Amniotic epithelial cell (primary cell): ENCODE measurements at places on chromosomes 2 and 18.

DNA sequence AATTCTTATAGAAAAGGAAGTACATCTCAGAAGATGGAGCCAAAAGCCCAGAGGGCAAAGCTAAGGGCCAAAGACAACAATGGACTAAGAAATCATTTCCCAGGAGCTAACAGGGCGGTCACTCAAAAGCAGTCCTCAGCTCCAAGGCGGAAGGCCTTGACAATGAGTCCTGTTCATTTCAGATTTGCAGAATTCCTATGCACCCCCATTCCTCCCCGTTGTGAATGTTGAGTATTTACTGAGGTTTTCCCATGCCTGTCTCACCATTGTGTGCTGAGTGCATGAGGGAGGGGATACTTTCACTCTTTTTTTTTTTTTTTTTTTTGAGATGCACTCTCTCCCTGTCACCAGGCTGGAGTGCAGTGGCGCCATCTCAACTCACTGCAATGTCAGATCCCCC, 18.8 kb upstream of the DTNB start:
- DNase-seq = no peak

- DNase-seq = no peak
These were observed 472.1 kb downstream of the ERBB4 start for GRCh38 chr2:212066546-212066945.

- no peak for DNase-seq
These were observed 4.8 kb downstream of the OTX1 start for GRCh38 chr2:63055226-63056106.

GRCh38 chr18:45666520-45666919, 51.2 kb downstream of the SLC14A2 start:
- no peak for DNase-seq

DNA sequence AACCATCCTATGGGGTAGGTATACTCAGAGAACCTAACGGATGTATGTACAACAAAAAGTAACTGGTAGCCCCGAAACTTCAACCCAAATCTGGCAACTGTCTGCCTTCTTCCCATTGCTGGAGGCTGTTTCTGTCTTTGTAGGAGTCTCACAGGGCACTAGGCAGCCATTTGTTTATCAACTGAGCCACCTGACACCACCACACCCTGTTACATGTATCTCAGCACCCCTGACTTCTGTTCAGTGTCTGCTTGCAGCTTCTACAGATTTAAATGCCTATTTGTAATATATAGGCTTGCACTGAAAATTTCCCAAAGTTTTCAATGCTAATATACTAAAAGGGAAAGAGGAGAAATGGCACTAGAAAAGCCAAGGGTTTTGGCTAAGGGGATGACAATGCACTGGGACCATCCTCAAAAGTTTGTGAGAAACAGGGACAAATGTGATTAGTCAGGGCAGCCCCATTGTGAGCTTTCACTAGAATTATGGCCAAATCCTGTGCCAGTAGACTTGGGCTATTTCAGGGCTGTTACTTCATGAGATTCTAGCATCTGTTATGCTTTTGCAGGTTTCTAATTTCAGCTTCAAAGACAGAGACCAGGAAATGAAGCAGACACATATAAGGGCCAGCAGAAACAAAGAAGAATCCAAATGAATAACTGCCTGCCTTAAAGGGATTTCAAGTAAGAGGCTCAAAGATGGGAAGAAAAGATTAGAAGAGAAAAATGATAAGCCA, 103.3 kb downstream of the MYO5B start:
- DNase-seq = no peak

DNA sequence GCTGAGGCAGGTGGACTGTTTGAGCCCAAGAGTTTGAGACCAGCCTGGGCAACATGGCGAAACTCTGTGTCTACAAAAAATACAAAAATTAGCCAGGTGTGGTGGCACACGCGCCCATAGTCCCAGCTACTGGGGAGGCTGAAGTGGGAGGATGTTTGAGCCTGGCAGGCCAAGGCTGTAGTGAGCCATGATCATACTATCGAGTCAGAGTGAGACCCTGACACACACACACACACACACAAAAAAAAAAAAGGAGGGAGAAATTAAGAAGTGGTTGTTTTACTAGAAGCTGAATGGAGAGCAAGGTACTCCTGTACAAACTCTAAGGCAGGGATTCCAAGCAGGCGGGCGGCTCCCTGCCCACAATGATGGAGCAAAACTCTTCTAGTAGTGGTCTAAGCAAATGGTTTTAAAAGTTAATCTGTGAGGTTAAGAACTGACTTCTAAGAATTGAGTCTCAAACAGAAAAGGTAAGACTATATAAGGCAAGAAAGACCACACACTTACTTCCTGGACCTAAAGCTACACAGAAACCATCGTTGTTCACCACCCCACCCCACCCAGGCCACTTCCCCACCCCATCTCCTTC, 2.6 kb downstream of the ANKRD44 start:
- DNase-seq = no peak

DNA sequence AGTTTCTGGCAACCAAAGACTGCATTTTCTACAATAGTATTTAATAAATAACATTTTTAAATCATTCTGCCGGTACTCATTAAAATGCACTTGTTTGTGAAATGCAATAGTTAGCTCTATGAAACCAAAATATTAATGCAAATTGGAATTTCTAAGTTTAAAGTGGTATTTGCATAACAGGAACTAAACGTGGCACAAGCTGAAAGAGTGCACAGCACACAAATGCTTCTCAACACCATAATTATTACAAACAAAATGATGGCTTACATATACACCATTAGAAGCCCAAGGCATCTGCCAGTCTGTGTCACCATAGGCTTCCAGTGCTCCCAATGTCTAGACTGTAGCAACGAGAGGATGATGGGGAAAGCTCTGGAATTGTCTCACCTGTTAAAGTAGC, 280.5 kb downstream of the TCF4 start:
- DNase-seq = no peak

- no peak for DNase-seq
These were observed 272.1 kb upstream of the EPAS1 start for GRCh38 chr2:46025081-46025480.

GRCh38 chr2:229033816-229034215, 237.3 kb downstream of the PID1 start:
- peak; percentile 54 for DNase-seq

- DNase-seq = no peak
These were observed 976.1 kb upstream of the GYPC start for GRCh38 chr2:125679903-125680302.

- DNase-seq = peak; percentile 86
These were observed 1.3 kb downstream of the BCL2L11 start for GRCh38 chr2:111121828-111122630.
